ENCODE measurements at places on chromosomes 11 and 22.
A peak's percentile ranks its signal among the peaks of the same experiment; 100 is the strongest.

DNA sequence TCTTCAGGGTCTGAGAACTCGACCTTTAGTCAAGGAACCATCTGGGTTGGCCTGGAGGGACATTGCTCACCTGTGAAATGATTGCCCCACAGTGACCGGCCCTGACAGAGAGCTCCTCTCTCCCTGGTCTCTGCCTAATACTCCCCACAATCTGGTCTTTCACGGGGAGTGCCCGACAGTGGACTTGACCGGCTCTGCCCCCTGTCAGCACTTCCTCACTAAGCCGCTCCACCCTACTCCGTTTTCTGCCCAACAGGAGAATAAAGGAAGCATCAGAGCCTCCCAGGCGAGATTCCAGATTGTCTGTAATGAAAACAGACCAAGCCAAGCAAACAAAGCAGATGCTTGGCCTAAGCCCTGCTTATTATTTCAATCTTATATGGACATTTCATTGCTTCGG lies 87.8 kb downstream of the FBXO7 start:
- ATAC-seq = peak; percentile 17

DNA sequence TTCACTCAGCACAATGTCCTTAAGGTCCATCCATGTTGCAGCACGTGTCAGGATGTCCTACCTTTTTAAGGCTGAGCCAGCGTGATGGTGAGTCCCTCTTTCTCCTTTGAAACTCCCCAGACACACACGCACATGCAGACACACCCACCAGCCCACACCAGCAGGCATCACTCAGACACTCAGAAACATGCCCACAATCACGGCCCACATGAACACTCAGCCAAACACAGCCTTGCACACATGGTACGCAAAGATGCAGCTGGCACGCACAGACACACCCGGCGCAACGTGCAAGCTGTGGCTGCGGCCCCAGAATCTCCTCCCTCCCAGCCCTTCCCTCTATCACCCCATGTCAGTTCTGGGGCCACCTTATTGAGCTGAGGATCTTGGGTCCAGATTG lies 8.0 kb downstream of the FADS3 start:
- ATAC-seq = no peak

GRCh38 chr11:111957663-111958444 lies 20.7 kb downstream of the DIXDC1 start:
- no peak for ATAC-seq

DNA sequence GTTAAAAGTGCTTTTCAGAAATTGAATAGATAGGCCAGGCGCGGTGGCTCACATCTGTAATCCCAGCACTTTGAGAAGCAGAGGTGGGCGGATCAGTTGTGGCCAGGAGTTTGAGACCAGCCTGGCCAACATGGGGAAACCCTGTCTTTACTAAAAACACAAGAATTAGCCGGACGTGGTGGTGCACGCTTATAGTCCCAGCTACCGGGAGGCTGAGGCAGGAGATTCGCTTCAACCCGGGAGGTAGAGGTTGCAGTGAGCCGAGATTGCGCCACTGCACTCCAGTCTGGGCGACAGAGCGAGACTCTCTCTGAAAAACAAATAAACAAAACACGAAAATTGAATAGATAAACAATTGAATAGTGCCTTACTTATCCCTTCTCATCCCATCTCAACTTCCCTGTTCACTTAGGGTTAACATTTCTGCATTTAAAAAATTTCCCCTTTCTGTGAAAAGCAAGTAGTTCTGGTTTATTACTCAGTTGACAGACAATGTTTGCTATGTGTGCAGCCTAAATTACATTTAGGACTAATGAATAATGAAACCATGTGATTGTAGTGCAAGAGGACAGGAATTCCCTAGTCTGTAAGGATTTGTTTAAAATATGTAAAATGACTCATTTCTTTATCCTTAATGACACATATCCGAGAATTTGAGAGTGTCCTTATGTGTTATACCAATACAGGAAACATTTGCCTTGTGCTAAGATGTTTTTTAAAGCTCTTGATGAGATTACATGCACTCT lies 6.0 kb downstream of the RNF169 start:
- peak; percentile 98 for ATAC-seq

DNA sequence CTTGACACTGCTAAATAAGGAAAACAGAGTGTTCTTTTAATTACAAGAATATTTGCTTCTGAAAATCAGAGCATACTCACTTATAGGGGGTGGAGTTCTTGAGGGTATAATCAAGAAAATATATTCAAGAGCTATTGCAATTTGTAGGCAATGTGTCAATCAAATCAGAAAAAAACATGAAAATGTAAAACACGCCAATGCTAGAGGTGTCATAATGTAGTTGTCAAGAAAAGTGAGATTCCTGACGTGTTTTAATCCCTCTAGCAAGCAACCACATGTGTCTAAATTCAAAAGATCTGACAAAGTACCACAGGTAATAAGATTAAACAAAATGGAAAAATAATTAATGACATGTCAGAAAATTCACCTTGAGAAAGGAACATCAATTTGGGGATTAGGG lies 1440.7 kb upstream of the RAG2 start:
- no peak for ATAC-seq

DNA sequence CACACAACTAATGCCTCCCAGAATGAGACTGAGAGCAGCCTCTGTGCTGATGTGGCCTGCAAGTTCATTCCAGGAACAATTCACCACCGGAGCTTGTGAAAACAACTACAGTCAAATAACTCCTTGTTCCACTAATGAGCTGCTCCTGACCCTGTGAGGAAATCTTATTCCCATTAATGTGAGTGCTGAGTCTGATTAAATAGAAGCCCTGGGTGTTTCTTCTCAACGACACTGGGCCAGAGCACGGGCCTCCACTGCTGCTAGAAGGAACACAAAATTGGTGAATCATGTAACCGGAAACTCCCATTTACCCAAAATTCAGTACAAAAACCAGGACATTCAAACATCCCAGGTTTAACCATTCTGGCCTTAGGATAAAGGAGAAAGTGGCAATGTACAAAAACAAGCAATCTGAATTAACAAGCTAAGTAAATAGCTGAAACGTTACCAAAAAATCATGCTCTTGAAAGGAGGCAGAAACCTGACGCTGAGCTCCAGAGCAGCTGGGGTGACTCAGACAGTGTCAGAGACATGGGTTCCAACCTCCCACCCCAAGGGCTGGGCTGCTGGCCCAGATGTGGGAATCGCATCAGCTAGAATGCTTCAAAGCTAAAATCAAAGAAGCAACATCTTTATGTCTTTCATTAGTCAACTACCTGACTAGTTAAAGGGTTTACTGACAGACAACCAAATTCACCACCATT lies 26.7 kb downstream of the SERGEF start:
- ATAC-seq = peak; percentile 74

DNA sequence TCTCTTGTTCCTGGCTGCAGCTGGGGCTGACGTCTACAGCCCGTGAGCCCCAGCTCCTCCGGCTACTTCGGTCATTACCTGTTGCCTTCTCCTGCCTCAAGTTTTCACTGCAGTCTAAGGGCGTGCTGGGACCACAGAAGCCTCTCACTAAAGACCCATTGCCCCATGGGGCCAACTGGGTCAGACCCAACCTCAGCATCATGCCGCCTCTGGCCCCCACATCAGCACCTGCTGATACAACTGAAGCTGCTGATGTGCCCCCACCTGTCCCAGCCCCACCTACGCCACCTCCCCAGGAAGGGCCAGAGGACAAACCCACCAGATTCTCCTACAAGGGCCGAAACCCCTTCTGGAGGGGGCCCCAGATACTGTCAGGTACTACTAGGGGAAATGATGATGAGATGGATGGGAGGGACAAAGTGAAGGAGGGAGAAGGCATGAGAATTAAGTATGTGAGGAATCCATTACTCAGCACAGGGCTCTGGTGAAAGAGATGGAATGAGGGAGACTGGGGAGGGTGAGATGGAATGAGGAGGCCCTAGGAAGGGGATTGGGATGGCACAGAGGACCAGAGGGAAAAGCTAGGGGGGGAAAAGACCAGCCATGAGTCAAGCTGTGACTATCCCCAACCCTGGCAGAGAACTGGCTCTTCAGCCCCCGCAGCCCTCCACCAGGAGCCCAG lies 5.1 kb downstream of the C11orf42 start:
- no peak for ATAC-seq

GRCh38 chr11:81707881-81708280 lies 1025.8 kb downstream of the FAM181B start:
- ATAC-seq = no peak

GRCh38 chr11:123235656-123236261 lies 40.7 kb upstream of the CLMP start:
- no peak for ATAC-seq

- no peak for ATAC-seq
These were observed at the start of gene OOSP4A for GRCh38 chr11:59963733-59964132. Gene OOSP4A, plus strand, starts transcription at chr11:59964033. Its CDS starts 0 bp downstream, at chr11:59964033.

DNA sequence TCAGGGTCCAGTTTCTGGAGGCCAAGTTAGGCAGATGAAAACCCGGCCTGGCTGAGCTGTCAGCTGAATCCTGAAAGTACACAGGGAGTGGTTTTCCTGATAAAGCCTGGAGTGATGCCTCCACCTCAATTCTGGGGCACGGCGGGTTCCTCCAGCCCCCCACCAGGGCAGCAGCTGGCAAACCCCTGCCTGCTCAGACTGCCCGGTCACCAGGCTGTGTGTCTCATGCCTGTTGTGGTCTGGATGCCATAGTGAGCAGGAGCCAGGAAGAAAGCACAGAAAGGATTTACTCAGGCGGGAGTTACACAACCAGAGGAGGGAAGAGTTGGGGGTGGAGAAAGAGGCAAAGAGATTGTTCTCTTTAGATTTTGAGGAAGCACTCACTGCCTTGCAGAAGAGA lies 119.9 kb upstream of the RASSF10 start:
- ATAC-seq = no peak

DNA sequence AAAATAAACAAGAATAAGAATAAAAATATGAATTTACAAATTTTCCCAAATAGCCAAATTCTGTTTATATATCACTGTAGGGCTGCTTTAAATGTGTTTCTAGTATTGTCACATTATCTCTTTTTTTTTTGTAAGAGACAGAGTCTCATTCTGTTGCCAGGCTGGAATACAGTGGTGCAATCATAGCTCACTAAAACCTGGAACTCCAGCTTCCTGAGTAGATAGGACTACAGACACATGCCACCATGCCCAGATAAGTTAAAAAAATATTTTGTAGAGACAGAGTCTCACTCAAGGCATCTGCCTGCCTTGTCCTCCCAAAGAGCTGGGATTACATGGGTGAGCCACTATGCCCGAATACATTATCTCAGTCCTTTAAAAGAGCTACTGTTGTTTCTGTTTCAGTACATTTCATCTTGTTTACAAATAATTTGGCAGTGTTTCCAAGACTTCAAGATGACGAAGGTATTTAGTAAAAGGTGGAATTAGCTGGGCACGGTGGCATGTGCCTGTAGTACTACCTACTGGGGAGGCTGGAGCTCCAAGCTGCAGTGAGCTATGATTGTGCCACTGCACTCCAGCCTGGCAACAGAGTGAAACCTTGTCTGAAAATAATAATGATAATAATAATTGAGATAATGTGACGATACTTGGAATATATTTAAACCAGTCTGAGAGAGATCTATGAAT lies 6.0 kb downstream of the FOLH1 start:
- no peak for ATAC-seq

DNA sequence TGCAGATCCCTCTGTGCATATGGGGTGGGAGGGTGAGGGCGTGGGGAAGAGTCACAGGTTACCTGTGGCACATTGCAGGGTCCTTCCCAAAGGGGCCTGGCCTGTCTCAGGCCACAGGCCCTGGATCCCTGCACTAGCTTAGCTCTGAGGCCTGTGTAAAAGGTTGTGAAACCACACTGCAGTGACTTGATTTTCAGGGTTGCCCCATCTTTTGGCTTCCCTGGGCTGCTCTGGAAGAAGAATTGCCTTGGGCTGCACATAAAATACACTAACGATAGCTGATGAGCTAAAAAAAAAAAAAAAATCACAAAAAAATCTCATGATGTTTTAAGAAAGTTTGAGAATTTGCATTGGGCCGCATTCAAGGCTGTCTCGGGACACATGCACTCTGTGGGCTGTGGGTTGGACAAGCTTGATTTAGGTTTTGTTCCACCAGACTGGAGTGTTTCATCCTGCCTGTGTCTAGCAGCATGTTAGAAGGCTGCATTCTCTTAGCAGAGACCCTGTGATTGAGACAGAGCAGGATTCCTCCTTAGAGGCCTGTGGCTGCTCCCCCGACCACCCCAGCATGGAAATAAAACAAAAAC lies 35.9 kb upstream of the TREH start:
- ATAC-seq = no peak

- ATAC-seq = no peak
These were observed 54.9 kb downstream of the CD82 start for GRCh38 chr11:44620328-44620725.

GRCh38 chr11:12103411-12104225 lies 6.8 kb upstream of the MICAL2 start:
- ATAC-seq = no peak

- peak; percentile 75 for ATAC-seq
These were observed 60.4 kb upstream of the CD5 start for GRCh38 chr11:61041755-61042518.

GRCh38 chr11:73818846-73819245 lies 31.2 kb downstream of the MRPL48 start:
- ATAC-seq = no peak

- ATAC-seq = no peak
These were observed 53.5 kb upstream of the HORMAD2 start for GRCh38 chr22:30026756-30027155.

GRCh38 chr11:63448646-63449045 lies 42.3 kb downstream of the PLAAT5 start:
- ATAC-seq = no peak

GRCh38 chr11:37026741-37027140 lies 428.7 kb upstream of the RAG2 start:
- no peak for ATAC-seq

DNA sequence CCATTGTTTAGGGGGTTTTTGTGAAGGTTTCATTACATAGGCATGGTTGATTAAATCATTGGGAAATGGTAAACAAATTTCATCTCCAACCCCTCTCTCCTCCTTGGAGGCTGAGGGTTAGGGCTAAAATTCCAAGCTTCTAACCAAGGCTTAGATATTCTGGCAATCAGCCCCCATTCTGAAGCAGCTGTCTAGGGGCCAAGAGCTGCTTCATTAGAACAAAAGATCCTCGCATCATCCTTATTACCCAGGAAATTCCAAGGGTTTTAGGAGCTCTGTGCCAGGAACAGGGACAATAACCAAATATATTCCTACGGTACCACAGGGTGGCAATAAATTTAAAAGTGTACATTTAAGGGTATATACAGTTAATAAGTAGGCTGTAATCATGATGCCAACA lies 22.5 kb upstream of the EED start:
- no peak for ATAC-seq

DNA sequence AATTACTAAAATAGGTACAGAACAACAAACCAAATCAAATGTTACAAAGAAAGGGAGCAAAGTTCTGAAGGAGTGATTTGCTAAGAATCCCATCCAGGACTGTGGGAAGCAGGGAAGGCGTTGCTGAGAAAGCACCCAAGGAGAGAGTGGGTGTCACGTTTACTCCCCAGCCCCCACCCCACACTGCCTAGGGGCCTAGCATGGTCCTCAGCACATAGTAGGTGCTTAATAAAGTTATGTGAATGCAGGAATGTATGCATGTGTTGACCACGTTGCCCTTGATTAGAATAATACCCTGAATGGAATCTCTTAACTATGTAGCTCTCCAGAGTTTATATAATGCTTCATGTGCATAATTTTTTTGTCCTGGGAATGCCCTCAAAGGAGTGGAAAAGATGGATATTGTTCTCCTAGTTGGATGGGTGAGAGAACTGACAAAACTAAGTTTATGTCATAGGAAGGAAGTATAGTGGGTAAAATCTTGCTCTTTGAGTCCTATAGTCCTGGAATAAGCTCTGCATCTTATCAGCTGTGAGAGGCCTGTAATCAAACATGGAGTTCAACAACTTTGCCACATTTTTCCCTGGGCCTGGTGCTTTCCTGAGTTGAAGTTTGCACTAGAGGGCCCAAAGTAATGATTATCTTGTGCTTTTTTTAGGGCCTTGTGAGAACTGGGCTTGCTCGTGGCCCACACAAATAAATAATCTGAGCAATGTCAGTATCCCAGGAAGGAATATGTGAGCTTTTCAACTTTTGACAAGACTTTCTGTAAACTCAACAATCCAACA lies 53.8 kb upstream of the LMO2 start:
- ATAC-seq = no peak
